Epithelial cell of esophagus (primary cell): ENCODE measurements at places on chromosomes 1 and 21.

DNA sequence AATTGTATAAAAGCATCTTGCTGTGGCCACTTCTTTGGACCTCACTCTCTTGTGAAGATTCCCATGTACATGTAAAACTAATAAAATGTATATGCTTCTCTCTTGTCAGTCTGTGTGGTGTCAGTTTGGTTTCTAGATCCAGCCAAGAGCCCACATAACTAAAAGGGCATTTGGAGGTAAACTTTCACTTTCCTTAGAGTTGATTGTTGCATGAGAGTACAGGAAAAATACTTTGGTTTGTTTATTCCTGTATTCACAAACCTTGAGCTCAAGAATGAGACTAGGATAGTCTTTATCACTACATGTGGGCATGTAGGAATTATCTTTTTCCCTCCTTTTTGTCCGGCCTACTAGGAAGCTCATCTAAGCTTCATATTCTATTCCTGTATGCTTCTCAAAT, 50.9 kb downstream of the KCTD3 start:
- DNase-seq: no peak

DNA sequence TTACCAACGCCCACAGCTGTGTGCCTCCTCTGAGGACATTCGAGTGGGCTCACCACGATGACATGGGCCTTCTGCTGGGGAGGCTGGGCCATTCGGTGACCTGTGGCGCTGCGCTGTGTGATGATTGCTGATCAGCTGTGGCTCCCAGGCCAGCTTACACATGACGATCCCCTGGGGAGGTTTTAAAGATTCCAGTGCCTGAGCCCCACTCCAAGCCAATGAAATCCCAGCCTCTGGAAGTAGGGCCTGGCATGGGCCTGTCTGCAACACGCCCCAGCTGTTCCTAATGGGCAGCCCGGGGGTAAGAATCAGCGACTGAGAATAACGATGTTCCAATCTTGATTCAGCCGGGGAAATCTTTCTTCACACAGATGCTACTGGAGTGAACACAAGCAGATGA, 153.7 kb downstream of the KCNJ6 start:
- no peak for DNase-seq

DNA sequence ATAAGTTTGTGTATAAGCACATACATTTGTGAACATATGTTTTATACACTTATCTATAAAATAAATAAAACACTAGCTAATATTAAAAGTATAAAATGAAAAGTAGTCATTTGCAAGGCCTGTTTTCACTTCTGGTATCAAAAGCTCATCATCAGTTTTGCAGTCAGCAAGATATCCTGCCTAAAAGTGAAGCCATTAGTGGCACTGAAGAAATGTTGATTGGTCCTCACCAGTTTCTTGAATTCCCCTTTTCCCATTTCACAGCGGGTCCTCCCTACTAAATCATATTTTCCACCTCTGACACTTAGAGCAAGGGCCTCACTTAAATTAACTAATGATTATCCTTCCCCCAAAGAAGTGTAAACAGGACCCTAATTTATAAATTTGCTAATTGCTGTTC, 6.7 kb downstream of the TBX15 start:
- no peak for DNase-seq

GRCh38 chr1:97551113-97551512, 369.7 kb downstream of the DPYD start:
- DNase-seq: no peak

- DNase-seq: peak; percentile 58
These were observed 45.5 kb upstream of the AIM2 start for GRCh38 chr1:159122005-159122621.

- DNase-seq: no peak
These were observed 17.8 kb upstream of the HSD3B1 start for GRCh38 chr1:119489201-119489600.

- DNase-seq: peak; percentile 58
These were observed 59.9 kb upstream of the ZSWIM5 start for GRCh38 chr1:45266151-45266801.

DNA sequence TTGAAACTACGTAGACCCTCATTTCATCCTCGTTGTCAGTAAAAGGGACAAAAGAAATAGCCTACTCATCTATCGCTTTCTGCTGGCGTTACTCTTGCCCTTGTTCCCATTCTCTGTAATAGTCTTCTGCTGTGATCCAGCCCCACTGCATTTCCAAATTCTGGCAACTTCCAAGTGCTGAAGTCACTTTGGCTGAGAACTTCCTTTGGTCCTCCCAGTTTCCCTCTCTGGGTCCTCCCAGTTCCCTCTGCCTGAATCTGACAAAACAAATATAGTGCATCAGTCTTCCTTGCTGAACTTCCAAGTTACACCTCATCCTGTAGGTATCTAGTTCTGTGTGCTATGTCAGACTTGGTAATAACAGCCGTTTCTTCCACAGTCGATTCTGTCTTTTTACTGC, 47.0 kb upstream of the PLA2G4A start:
- no peak for DNase-seq

- DNase-seq: peak; percentile 50
These were observed 37.4 kb upstream of the WASF2 start for GRCh38 chr1:27527223-27527889.

GRCh38 chr1:232344791-232345399, 285.0 kb downstream of the SIPA1L2 start:
- DNase-seq: peak; percentile 61

GRCh38 chr1:171166361-171166760, 18.7 kb upstream of the FMO2 start:
- DNase-seq: peak; percentile 95

DNA sequence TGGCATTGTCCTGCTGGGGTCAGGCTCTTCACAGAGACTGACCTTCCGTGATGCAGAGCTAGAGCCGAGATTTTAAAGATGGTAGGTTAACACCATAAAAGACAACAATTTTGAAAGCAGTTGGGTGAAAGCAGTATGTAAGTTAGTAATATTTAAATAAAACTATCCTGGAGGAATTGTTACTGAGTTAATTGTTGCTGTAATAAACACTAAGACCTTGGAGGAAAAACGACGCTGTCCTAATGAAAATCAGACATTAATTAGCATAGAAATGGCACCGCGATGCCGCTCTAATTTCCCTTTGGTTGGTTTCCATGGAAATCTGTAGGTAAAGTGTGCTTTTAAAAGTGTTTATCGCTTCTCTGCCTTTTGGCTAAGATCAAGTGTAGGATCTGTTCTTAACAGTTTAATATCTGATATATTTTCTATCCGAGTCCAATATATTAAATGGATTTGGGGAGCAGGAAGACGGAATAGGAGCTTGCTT, 745 bp upstream of the ANP32E start:
- no peak for DNase-seq

DNA sequence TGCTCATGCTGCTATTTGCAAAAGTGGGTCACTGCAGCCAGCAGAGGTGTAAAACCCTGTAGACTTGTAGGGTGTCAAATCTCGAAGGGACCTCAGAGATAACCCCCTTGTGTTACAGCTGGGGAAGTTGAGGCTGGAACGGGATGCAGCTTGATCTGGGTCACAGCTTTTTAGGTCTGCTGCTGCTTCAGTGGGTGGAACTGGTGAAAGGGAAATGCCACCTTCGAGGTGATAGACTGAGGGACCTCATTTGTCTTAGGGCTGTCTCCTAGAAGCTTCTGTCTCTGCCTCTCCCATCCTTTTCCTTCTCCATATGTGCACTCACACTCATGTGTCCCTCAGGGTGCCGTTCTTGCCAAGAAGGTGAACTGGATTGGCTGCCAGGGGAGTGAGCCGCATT, 35.4 kb downstream of the QSOX1 start:
- no peak for DNase-seq

DNA sequence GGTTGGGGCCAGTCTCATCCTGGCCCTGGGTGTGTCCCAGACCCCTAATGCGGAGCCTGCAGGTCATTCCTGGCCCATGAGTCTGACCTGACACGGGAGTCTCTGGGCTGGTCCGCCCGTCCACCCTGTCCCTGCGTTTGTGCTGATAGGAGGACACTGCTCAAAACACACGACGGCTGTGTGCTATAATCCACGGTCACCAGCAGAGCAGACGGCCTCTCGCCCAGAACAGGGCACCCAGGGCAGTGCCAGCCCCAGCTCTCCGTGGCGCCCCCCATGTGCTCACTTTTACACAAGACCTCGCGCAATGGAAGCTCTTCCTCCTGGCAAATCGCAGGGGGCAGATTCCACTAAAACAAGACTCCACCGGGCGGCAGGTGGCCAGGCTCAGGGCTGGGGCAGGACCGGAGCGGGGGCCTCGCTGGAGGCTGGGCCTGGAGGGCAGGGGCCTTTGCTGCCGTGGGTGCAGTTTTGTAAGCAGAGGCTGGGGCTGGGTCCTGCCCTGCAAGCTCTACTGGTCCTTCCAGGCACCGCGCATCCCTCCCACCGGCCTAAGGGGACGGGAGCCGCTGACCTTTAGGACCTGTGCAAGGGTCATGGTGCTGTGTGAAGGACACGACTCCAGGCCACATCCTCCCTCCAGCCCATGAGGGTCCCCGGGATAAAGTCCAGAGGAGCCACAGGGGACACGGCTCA, 10.6 kb upstream of the SLC19A1 start:
- DNase-seq: no peak

GRCh38 chr1:41880261-41880660, 38.5 kb downstream of the HIVEP3 start:
- no peak for DNase-seq

DNA sequence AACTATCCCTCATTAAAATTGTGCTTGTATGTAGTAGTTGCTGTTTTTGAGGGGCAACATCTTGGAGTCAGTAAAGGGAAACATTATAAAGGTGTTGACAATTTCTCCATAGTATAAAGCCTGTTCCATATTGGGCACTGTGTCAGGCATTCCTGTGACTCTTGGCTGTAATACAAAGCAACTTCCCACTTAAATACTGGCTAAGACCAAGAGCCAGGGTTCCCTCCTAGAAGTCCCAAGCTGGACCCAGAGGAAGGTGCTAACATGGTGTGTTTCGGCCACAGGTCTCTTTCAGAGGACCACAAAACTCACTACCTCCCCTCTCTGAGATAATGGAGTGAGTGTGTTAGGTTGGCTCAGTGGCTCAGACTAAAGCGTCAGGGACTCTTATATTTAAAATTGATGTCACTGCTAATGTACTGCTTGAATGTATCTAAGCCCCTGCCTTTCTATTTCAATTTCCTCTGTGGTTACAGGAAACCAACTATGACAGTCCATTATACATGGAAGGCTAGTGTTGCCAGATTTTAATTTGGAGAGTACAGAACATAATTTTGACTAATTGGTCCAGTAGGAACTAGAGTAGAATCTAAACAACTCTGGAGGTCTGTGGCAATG, 74.7 kb upstream of the RGL1 start:
- no peak for DNase-seq

DNA sequence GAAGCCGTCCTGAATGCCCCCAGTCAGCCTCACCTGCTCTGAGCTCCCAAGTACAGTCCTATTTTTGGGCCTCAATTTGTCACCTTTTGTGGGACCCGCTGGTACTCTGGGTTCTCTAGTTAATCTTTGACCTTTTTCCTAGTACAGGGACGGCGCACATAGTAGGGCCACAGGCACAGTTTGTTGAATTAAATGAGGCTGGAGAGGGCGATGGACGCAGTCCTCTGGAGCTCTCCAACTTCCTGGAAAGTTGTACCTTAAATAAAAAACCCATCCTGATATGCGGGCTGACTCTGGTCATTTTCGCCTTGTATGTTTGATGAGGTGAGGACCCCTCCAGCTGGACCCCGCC, 4.8 kb downstream of the FAM110D start:
- no peak for DNase-seq

DNA sequence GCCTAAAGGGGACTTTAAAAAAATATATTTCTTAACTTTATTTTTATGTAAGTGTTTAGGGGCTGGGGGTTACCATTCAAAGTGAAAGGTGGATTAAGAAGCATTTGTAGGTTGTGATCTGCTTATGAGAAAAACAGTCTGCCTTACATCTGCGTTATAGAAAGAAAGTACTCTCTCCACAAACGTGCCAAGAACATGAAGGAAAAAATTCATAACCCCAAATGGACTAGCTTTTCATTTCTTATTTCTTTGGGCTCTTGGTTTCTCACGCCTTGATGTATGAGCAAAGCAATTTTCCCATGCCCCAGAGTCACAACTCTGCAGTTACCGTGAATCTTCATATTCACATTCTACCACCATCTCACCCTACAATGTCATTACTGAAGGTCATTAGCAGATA, 1165.1 kb upstream of the ADGRL4 start:
- no peak for DNase-seq

GRCh38 chr1:101632548-101633272, 364.0 kb downstream of the OLFM3 start:
- no peak for DNase-seq

DNA sequence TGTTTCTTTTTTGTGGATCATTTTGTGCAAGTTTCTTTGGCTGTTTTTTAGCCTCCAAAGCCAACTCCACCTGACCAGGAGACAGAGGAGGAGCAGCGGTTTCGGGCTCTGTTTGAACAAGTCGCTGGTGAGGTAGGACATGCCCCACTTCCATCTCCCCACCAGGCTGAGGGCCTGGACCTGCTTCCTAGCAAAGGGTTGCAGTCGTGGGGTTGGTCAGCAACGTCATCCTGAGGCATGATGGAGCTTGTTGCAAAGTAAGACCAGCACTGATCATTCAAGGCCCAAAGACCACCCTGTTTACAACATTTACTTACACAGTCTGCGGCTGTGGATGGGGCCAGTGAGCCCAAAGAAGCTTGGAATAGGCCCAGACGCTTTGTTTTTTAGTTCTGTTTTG, 40.3 kb downstream of the CAPN9 start:
- no peak for DNase-seq

GRCh38 chr1:98059620-98060019, 138.8 kb upstream of the DPYD start:
- DNase-seq: peak; percentile 18

DNA sequence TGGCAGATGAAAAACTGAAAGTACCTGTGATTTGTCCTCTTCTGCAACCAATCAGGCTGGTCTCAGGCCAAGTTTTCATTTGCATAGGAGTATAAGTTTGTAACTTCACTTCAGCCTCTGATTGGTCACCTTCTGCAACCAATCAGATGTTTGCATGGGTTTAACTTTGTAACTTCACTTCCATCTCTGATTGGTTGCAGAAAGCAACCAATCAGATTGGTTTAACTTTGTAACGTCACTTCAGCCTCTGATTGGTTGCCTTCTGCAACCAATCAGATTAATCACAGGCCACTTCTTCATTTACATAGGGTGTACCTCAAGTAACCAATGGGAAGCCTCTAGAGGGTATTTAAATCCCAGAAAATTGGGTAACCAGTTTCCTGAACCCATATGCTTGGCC, 18.9 kb upstream of the TUT4 start:
- DNase-seq: no peak

DNA sequence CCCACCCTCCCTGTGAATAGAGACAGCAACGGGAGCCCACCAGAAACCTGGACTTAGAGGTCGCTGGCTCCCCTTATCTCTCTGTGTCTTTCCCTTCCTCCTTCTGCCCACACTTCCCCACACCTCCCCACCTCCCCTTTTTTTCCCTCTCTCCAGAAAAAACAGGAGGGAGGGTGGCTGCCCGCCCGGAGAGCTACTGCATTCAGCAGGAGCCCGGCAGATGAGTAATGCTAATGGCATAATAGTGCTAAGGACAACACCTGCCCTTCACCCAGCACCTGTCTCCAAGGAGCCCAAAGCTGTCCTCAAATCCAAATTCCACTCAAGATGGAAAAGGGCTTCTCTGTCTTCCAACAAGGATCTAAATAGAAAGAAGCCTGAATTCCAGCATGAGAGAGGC, 11.4 kb upstream of the PRELP start:
- DNase-seq: peak; percentile 25
